Placental pericyte (primary cell): ENCODE measurements at places on chromosomes 6 and 20. TPM values are rescaled to one million over a fixed set of nuclear protein-coding genes. Genes with fewer than 3 reads are reported as not detected.

Gene SYCP2L
- total RNA-seq = 0.22 TPM in 1 of 2 replicates, not detected in the other

Gene BANF2
- total RNA-seq = not detected in 2 replicates

Gene ISM1
- 0.29 TPM in 1 of 2 replicates, not detected in the other for total RNA-seq

Gene HLA-DMB
- 0.14 TPM in 1 of 2 replicates, not detected in the other for total RNA-seq

Gene ASIP
- not detected in 2 replicates for total RNA-seq

Gene EZR
- total RNA-seq = 195 and 210 TPM in 2 replicates

Gene SCGN
- total RNA-seq = not detected in 2 replicates

Gene ANKRD66
- total RNA-seq = not detected in 2 replicates

Gene SAMD3
- total RNA-seq = 9.6 and 21.0 TPM in 2 replicates

Gene GPX5
- total RNA-seq = not detected in 2 replicates

Gene TAGAP
- total RNA-seq = not detected in 2 replicates

Gene BEND6
- 2.8 and 6.9 TPM in 2 replicates for total RNA-seq

Gene OR10C1
- not detected in 2 replicates for total RNA-seq

Gene TMEM244
- 1.3 TPM in 1 of 2 replicates, not detected in the other for total RNA-seq

Gene ARID1B
- total RNA-seq = 41.1 and 58.3 TPM in 2 replicates

Gene SLC32A1
- not detected in 2 replicates for total RNA-seq

Gene CLDN20
- total RNA-seq = not detected in 2 replicates

Gene FAXC
- 0.14 TPM in 1 of 2 replicates, not detected in the other for total RNA-seq

Gene DBNDD2
- total RNA-seq = 12.3 and 16.2 TPM in 2 replicates
